Left cardiac atrium (tissue), 4 donors: ENCODE measurements at places on chromosomes 2 and 18. TPM values are rescaled to one million over a fixed set of nuclear protein-coding genes. Genes with fewer than 3 reads are reported as not detected.

DNA sequence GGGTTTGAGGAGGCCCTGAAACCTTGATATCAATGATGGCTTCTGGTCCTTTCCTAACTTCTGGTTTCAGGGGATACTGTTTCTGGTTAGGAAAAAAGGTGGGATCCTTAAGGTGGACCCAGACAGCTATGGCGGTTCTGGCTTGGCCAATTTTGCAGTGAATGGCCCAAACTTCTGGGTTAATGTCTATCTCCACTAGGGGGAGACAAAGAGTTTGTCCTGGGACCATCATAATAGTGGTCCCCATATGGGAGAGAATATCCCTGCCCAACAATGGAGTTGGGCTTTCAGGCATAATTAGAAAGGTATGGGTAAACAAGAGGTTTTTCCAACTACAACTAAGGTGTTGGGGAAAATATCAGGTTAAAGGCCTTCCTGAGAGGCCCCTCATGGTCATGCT lies 273.5 kb downstream of the CALCRL start:
- no peak for DNase-seq

The PPP1R1C gene
- total RNA-seq = 5.5 TPM

DNA sequence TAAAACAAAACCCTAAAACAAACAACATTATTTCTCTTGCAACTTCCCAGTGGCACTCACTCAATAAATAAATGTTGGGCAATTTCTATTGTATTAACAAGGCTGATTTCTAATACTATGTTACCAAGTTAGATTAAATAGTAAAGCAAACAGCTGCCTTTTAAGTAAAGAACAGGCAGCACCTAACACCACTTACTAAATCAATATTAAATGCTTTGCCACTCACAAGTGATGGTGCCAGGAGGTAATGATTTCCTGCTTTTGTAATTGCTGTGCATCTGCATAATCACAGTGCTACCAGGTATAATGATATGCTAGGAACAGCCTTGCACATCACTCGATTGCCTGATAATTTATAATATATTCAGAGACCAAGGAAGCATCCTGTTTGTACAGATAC lies 276.5 kb downstream of the NBAS start:
- DNase-seq = no peak

The RSAD2 gene
- total RNA-seq = 3.2 TPM

The SULT1C3 gene
- total RNA-seq = not detected

The SERPINB11 gene
- not detected for total RNA-seq

DNA sequence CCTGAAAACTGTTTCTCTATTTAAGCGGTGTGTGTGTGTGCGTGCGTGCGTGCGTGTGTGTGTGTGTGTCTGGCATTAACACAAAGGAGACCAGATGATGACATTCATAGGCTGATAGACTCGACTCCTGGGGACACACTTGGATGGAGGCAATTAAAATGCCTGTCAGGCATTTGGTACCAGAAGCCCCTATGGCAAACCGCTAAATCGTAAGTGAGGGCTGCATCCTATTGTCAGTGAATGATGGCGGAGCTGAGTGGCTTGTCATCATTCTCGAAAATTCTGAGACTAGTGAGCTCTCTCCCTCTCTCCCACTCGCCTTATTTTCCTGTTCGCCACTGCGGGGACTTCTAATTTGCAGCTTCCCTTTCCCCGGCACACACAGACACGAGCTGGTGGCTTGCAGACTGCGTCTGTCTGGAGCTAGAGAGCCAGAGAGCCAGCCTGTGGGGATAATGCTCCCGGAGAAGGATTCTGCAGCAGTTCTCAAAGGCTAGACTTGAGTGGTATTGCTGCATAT lies 155.4 kb downstream of the MAP2 start:
- DNase-seq = peak; percentile 20
